CD4-positive, alpha-beta T cell treated with Interleukin-15 for 1 hour (primary cell): ENCODE measurements at places on chromosomes 6 and 20.
A peak's percentile ranks its signal among the peaks of the same experiment; 100 is the strongest.

GRCh38 chr6:6348256-6348655, 27.8 kb upstream of the F13A1 start:
- no peak for DNase-seq

DNA sequence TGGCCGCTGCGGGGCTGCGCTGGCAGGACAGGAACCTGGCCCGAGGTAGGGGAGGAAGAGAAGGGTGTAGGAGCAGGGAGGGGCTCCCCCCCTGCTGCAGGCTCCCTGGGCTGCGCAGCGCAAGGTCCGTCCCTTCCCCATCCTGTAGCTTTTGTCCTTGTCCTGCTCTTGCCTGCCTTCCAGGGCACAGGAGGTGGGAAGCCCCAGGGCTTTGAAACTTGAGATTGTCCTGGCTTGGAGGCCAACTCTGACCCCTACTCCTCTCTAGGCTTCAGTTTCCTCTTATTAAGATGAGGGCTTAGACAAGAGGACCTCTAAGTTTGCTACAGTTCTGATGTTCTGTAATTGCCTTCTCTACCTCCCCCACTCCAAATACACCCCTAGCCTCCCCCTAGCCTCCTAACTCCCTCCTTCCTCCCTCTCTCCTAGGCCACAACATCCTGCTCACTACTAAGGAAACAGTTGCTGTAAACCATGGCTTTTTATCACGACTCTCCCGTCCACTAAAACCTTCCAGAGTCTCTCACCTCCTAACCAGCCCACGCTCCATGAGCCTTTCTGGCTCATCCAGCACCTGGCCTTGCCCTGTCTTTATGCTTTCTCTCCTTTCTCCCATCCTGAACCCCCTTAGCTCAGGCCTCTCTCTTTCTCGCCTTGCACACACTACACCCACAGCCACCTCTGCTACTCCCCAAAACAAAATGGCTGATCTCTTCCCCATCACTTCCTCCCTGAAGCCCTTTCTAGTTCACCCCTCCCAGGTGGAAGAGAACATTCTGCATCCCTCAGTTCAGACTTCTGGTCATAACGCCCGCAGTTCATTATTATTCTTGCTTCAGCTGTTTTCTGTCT, 10.2 kb downstream of the UNC5CL start:
- no peak for DNase-seq

DNA sequence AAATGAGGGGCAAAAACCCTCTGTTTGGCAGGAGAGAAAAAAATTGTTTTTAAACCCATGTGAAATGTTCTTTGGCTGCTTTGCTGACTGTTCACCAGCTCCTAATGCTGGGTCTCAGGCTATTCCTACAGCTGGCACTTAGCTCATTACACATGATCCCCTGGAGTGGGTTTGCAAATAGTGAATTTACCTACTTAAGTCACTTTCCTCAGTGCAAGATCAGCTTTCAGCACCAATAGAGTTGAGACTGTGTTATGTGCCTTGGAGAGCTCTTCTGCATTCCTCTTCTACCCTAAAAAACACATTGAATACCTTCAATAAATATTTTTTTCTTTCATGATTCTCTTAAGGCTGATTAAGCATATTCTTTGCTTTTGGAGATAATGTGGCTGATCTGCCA, 58.4 kb upstream of the PRDM1 start:
- DNase-seq: no peak

GRCh38 chr6:156189714-156190113, 587.5 kb upstream of the ARID1B start:
- no peak for DNase-seq

- DNase-seq: no peak
Measured at GRCh38 chr20:20223981-20224380, 143.9 kb upstream of the INSM1 start.

GRCh38 chr20:35742741-35743523, 872 bp upstream of the RBM39 start:
- DNase-seq: no peak

DNA sequence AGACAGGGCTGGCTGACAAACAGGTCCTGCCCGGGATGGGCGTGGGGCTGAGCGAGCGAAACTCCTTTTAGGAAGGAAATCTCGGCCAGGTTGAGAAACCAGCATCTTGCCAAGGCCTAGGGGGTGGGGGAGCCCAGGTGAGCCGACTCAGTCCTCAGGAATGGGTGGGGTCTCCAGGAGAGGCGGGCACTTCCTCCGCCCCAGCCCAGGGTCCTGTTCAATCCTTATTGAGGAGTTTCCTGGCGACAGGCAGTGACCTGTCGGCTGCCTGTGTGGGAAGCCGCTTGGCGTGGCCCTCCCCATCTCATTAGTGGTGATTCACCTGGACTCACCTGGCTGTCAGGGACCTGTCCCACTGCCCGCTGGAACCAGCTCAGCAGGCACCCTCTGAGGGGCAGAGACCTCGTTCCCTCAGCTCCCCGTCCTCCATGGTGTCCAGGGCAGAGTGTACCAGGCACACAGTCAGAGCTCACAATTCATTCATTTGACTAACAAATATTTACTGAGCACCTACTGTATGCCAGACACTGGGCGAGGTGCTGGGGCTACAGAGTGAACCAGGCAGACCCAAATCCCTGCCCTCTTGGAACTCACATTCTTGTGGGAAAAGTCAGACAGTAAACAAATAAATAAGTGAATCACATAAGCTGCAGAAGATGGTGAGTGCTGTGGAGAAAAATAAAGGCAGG, 51.1 kb downstream of the FGD2 start:
- no peak for DNase-seq

DNA sequence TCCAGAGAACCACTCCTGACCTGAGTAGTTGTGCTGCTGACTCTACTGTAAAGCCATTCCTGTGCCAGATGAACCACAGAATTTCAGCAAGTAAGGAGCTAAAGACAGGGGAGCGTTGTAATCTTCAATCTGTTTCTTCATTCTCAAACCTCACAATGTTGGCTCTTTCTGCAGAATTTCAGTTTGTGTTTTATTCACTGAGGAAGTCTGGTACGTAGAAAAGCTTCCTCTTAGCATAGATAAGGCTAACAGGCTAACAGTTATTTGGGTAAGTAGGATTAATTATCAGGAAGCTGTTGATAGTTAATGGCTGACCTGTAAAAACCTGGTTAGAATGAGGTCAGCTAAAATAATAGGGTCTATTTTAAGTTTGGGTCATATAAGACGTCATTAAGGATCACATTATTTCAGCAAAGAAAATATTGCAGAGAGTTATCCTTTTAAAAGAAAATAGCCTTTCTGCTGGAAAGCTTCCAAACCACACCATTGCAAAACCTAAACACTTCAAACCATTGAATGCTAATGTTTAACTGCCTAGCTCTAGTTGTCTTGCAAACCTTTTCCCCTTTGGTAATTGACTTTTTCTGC, 14.1 kb upstream of the TENT5A start:
- no peak for DNase-seq

DNA sequence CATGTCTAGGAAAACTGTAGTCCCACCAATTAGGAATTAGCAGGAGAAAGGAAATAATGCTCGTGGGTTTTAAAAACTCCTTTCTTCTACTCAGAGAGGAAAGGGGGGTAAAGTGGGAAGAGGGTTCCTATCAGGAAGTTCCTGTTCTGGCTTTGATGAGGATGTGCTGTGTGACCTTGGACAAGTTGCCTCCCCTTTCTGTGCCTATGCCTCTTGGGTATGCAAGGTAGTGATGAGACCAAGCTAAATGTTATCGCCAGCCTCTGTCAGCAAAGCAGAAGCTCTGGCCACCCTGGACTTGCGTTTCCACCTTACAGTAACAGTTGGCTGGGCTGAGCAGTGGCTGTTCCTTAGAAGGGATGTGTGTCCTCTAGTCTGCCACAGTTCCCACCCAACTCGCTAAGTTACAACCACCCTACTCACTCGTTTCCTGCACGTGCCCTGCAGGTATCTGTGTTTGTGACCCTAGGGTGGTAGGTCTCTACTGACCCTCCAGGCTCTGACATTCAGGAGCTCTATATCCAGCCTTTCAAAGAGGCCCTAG, 110.0 kb downstream of the PREX1 start:
- DNase-seq: no peak

- no peak for DNase-seq
Measured at GRCh38 chr6:108030211-108030610, 44.3 kb downstream of the OSTM1 start.

DNA sequence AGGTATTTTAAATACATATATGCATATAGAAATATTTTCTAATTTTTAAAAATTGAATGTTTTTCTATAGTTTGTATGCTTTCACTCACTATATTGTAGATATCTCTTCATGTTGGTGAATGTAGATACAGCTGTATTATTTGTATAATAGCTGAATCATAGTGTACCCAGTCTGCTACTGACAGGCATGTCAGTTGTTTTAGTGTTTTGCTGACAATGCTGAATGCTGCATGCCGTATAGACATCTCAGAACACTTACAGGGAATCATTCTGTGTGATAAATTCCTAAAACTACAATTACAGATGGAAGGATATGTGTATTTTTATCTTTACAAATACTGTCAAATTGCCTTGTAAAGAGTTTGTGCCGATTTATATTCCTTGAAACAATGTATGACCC, 175.4 kb downstream of the SIM1 start:
- DNase-seq: no peak

GRCh38 chr20:34401741-34402455, 38.8 kb downstream of the ITCH start:
- no peak for DNase-seq

DNA sequence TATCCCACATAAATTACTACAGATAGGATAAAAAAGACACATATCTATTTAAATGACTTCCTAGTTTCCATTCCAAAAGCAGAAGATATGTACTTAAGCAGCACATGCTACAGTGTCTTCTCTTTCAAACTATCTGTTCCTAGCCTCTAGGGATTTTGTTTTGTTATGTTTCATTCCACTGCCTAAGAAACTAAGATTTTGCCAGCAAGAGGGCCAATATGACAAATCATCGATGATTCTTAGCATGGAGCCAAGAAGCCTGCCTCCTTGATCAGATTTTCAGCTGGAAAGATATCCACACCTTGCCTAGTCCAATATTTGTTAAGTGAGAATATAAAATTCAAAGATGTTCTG, 7.0 kb downstream of the SNX5 start:
- no peak for DNase-seq

- DNase-seq: peak; percentile 59
Measured at GRCh38 chr6:30720738-30721197, 616 bp downstream of the TUBB start.

DNA sequence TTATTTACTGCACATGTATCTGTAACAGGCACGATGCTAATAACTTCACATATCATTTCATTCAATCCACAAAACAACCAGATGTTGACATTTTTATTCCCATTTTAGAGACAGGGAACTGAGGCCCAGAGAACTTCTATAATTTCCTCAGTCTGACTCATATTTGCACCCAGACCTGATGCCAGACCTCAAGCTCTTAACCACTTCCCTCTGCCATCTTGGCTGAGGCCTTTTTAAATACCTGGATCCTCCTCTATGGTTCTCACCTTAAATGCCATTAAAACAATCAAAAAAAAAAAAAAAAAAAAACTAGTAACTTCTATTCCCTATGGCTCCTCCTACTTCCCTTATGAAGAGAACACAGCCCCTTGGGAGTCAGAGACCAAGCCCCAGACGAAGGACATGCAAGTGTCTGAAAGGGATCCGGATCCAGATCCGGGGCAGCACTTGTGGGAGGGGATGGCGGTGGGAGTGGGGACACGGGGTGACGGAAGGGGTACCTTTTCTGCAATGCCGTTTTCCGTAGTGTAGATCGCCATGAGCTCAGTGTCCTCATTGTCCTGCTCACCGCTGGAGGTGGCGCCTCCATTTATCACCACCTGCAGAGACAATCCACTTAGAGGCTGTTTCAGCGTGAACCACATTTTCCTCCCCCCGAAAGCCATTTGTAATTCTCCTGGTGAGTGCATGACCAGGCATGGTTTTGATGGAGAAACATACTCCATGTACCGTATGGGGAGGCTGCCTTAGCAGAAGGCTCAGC, 88.7 kb downstream of the SLC23A2 start:
- DNase-seq: no peak

DNA sequence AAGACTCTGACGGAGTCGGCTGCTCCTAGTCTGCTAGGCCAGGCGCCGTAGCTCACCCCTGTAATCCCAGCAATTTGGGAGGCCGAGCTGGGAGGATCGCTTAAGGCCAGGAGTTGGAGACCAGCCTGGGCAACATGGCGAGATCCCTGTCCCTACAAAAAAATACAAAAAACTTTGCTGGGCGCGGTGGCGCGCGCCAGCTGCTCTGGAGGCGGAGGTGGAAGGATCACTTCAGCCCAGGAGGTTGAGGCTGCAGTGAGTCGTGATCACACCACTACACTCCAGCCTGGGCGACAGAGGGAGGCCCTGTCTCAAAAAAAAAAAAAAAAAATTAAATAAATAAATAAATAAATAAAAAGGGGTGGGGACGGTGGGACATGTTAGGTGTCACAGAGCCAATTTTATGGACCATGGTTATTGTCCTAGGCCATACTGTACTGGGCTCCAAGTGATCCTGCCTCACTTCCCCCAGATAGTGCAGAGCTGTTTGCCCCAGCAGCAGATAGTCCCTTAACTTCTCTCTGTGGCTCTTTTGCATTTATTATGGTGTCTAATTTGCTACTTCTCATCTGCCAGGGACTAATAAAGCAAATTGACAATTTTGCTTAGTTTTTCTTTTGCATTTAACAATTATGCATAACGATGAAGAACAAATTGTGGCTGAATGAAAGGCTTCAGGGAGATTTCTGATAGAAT, 5.2 kb downstream of the PI16 start:
- DNase-seq: no peak

DNA sequence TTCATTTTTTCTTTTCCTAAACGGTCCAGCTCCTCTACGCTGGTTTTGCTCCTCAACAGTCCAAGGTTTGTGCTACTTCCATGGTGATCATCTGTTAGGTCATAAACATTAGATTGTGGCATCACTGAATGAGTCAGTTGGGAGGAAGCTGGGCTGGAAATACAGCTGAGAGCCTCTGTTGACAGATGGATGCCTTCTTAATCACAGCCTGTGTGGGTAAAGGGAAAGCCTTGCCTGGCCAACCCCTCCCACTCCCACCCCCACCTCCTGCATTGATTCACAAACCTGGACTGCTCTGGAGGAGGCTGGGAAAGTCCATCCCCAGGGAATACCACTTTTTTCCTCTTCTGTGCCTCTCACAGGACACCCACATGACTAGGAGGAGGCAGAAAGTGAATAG, 180.6 kb upstream of the CCN2 start:
- DNase-seq: peak; percentile 22

GRCh38 chr6:134610411-134610810, 292.5 kb upstream of the SGK1 start:
- DNase-seq: no peak

GRCh38 chr6:31877651-31878161, 1.1 kb downstream of the SLC44A4 start:
- DNase-seq: no peak

DNA sequence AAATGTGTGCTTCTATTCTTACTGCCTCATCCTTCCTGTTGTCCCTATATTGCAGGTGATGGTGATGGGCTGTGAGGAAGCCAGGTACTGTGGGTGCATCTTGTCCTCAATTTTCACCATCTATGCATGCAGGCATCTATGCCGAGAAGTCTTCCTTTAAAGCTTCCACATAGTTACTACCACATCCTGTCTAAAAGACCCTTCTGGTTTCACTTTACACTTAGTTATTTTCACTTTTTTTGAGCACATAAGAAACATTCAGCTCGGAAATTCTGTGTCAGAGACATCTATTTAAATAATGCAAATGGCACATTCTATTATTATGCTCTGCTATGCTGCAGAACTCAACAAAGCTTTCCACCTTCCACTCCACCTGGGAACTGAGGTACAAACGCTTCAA, 28.2 kb upstream of the FABP7 start:
- no peak for DNase-seq
